ENCODE measurements at places on chromosomes 3 and 15. TPM values are rescaled to one million over a fixed set of nuclear protein-coding genes. Genes with fewer than 3 reads are reported as not detected.

GRCh38 chr15:95284492-95284891 is 1046.0 kb upstream of the NR2F2 start:
- H3K27ac ChIP-seq: peak overlapping the region; percentile 33
- peaks cover 21% of the 10 kb centered on the region for H3K4me1 ChIP-seq
- no peaks in the 10 kb centered on the region for H3K36me3 ChIP-seq
- peak overlapping the region; percentile 25 for H3K4me3 ChIP-seq
- DNase-seq: no peak

GXYLT2 gene
- not detected for total RNA-seq

DNA sequence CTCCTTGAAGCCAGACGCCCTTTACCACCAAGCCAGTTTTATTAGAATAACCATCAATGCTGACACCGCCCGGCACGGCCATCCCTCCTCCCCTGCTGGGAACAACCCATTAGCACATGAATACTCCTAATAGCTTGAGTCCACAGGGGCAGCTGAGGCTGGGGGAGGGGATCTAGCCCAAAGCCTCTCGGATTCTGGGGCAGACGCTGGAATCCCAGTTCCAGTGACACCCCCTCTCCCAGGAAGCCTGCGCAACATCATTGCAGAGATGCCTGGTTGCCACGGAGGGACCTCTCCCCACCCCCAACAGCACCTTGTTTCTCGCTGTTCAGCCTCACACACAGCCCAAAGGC is 1.2 kb upstream of the LINGO1 start:
- no peak for DNase-seq
- H3K4me3 ChIP-seq: peak overlapping the region; percentile 58
- H3K36me3 ChIP-seq: no peaks in the 10 kb centered on the region
- no peak overlapping the region for H3K27ac ChIP-seq
- no peaks in the 10 kb centered on the region for H3K4me1 ChIP-seq
- H3K27me3 ChIP-seq: peaks cover 43% of the 10 kb centered on the region

DNA sequence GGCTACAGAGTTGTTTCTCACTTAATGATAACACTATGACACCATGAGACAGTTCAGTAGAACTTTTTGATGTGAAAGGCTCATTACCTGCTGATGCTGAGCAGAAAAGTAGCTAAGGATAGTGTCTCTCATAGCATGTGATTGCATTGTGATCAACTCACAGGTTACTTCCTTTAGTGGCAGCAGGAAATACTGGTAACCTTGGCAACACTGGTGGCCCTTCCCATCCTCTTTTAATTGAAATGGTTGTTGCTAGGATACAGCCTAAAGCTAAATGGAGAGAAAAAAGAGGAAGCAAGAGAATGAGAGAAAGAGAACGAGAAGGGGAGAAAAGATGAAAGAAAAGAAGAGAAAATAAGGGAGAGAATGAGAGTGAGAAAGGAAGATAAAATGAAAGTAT is 204.7 kb upstream of the GAP43 start:
- no peak for DNase-seq
- H3K36me3 ChIP-seq: no peaks in the 10 kb centered on the region
- H3K27ac ChIP-seq: no peak overlapping the region
- no peaks in the 10 kb centered on the region for H3K27me3 ChIP-seq
- H3K4me1 ChIP-seq: no peaks in the 10 kb centered on the region

CCNB2 gene
- 41.8 TPM for total RNA-seq

DNA sequence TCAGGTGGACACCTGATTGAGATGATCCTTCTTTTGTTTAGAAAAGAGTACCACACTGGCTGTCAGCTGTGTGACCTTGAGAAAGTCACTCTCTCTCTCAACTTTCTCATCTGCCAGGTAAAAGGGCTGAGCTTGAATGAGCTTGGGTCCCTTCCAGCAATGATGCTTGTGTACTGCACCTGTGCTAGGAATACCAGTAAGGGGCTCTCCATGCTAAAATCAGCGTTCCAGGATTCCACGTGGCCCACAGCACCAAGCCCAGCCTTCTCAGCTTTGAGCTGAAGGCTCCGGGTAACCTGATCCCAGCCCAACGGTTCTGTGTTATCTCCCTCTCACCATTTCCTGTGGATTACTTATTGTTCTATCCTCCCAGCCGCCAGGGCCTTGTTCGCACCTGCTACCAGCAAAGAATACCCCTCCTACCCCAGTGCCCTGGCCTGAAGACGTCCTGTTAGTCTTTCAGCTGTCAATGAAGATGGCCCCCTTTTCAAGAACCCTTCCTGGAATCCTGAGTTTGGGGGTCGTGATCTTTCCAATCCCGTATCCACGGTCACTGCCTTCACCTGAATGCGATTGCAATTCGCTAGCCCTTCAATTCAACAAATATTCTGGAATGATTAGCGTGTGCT is 54.2 kb upstream of the CGNL1 start:
- no peak for DNase-seq
- H3K36me3 ChIP-seq: no peaks in the 10 kb centered on the region
- H3K4me3 ChIP-seq: peak overlapping the region; percentile 38

- H3K27me3 ChIP-seq: no peaks in the 10 kb centered on the region
- peaks cover 10% of the 10 kb centered on the region for H3K4me1 ChIP-seq
- no peak overlapping the region for H3K4me3 ChIP-seq
- no peak overlapping the region for H3K27ac ChIP-seq
- no peak for DNase-seq
- H3K36me3 ChIP-seq: no peaks in the 10 kb centered on the region
These were observed 44.8 kb downstream of the TMEM39A start for GRCh38 chr3:119418641-119419040.

PEX5L gene
- 1.1 TPM for total RNA-seq

- no peak overlapping the region for H3K27ac ChIP-seq
- no peaks in the 10 kb centered on the region for H3K27me3 ChIP-seq
- no peak overlapping the region for H3K4me3 ChIP-seq
- H3K4me1 ChIP-seq: no peaks in the 10 kb centered on the region
- peaks cover 6% of the 10 kb centered on the region for H3K36me3 ChIP-seq
- no peak for DNase-seq
These were observed 1056.8 kb downstream of the ROBO2 start for GRCh38 chr3:78096488-78097255.

CLDN18 gene
- total RNA-seq: not detected

TAGLN3 gene
- total RNA-seq: not detected

GRCh38 chr3:42110631-42111030 is 19.5 kb downstream of the TRAK1 start:
- H3K36me3 ChIP-seq: no peaks in the 10 kb centered on the region
- DNase-seq: no peak
- H3K27me3 ChIP-seq: no peaks in the 10 kb centered on the region
- H3K27ac ChIP-seq: no peak overlapping the region

NAA50 gene
- 97.3 TPM for total RNA-seq

- peaks cover 2% of the 10 kb centered on the region for H3K4me1 ChIP-seq
- no peak overlapping the region for H3K27ac ChIP-seq
- DNase-seq: no peak
- no peaks in the 10 kb centered on the region for H3K27me3 ChIP-seq
- no peaks in the 10 kb centered on the region for H3K36me3 ChIP-seq
These were observed 267.8 kb upstream of the FRG2C start for GRCh38 chr3:75396316-75396802.

DNA sequence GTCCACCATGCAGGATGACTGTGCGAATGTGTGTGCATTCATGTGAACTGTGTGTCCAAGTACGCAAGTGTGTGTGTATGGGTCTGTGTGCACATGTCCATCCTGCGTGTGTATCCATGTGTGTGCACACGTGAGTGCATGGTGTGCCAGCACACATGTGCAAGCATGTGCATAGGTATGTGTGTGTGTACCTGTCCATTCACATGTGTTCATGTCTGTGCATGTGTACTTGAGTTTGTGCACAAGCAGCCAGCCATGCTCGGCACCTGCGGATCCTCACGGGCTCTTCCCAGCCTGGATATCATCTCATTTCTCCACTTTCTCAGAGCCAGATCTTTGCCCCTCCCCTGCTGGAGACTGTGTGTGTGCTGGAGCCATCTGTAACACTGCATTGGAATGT is 18.7 kb upstream of the PLXNA1 start:
- H3K27ac ChIP-seq: no peak overlapping the region
- H3K36me3 ChIP-seq: no peaks in the 10 kb centered on the region
- H3K4me1 ChIP-seq: no peaks in the 10 kb centered on the region
- no peak for DNase-seq
- peaks cover 9% of the 10 kb centered on the region for H3K27me3 ChIP-seq

GRCh38 chr3:128933213-128933921 is 53.9 kb downstream of the ACAD9 start:
- H3K4me1 ChIP-seq: no peaks in the 10 kb centered on the region
- no peaks in the 10 kb centered on the region for H3K36me3 ChIP-seq
- H3K4me3 ChIP-seq: no peak overlapping the region
- peaks cover 12% of the 10 kb centered on the region for H3K27me3 ChIP-seq
- no peak for DNase-seq

DNA sequence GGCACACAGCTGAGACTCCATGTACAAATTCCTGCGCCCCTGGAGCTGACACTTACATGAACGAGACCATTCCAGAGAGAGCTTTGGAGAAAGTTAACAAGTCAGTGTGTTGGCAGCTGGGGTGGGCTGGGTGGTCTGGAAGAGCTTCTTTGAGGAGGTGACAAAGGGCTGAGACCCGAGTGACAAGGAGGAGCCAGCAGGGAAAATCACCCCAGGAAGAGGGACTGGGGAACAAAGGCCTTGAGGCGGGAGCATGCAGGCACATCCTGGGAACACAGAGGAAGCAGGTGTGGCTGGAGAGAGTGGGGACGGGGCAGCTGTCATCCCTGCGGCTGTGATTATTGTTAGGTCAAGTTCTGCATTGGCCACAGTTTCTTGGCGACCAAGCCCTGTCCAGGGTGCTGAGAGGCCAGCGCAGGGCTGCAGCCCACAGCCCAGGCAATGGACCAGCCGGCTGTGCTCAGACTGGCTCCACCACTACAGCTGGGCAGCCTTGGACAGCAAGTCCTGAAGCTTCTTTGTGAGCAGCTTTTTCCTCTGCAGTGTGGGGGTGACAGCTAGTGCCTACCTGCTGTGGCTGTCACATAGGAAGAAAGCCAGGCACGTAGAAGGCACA is 34.2 kb upstream of the PRR23E start:
- no peaks in the 10 kb centered on the region for H3K27me3 ChIP-seq
- H3K4me1 ChIP-seq: no peaks in the 10 kb centered on the region
- H3K27ac ChIP-seq: no peak overlapping the region
- no peak for DNase-seq
- no peaks in the 10 kb centered on the region for H3K36me3 ChIP-seq

DNA sequence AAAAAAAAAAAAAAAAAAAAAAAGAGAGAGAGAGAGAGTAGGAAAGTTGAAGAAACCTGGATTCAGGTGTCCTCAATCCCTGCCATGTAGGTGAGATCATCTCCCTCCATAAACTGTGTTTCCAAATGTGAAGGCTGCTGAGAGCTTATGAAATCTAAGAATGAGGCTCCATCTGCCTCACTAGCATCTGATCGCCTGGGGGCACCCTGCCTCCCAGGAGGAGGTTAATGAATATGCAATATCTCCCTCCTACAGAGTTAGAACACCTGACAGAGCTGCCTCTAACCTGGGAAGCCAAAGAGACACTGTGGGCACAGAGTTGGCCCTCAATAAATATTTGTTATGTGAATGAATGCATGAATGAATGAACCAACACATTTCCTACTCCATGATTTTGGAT is 23.8 kb upstream of the ZNF148 start:
- no peak overlapping the region for H3K27ac ChIP-seq
- H3K4me1 ChIP-seq: no peaks in the 10 kb centered on the region
- H3K4me3 ChIP-seq: no peak overlapping the region

KCNH8 gene
- total RNA-seq: not detected

CAPN3 gene
- total RNA-seq: 5.8 TPM

CLDN16 gene
- not detected for total RNA-seq

- no peak overlapping the region for H3K4me3 ChIP-seq
- H3K36me3 ChIP-seq: no peaks in the 10 kb centered on the region
- no peak overlapping the region for H3K27ac ChIP-seq
- peaks cover 14% of the 10 kb centered on the region for H3K27me3 ChIP-seq
- H3K4me1 ChIP-seq: no peaks in the 10 kb centered on the region
- DNase-seq: no peak
These were observed 30.1 kb upstream of the ARL8B start for GRCh38 chr3:5092018-5092417.

CEP70 gene
- total RNA-seq: 9.9 TPM

DNA sequence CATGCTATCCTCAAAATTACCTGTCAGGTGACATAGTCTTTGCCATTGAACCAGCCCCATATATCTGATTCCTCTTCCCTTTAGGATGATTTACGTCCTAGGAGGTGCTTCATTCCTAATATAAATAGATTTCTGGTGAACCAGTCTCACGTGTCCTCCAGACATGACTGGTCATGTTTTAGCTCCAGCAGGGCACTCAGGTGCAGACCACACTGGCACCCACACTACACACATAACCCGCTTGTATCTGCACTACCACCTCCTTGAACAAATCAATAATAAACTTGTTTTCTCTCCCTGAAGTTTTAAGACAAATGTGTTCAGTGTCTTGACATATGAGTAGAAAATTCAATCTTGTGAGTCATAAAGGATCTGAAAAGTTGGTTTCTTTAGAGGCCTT is 155.5 kb downstream of the GOLIM4 start:
- H3K27ac ChIP-seq: no peak overlapping the region
- no peaks in the 10 kb centered on the region for H3K4me1 ChIP-seq
- no peak overlapping the region for H3K4me3 ChIP-seq
- DNase-seq: no peak

VWA5B2 gene
- not detected for total RNA-seq

THRB gene
- 0.22 TPM for total RNA-seq

FBXW12 gene
- total RNA-seq: not detected

DNA sequence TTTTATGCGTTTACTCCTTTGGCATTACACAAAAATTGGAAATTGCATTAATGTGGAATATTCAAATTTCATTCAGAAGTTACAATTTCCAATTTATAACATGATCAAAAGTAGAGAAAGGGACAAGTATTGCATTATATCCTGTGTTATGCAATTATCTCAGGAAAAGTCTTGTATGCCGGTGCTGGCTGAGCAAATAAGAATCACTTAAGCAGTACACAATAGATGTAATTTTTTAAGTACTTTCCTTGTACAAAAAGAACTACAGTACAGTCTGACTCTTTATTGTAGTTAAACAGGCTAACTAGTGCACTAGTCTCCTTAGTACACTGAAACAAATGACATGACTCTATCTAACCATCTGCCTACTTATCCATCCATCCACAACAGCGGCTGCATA is 493.2 kb upstream of the KCNMB2 start:
- no peak for DNase-seq
- H3K27ac ChIP-seq: no peak overlapping the region

DNA sequence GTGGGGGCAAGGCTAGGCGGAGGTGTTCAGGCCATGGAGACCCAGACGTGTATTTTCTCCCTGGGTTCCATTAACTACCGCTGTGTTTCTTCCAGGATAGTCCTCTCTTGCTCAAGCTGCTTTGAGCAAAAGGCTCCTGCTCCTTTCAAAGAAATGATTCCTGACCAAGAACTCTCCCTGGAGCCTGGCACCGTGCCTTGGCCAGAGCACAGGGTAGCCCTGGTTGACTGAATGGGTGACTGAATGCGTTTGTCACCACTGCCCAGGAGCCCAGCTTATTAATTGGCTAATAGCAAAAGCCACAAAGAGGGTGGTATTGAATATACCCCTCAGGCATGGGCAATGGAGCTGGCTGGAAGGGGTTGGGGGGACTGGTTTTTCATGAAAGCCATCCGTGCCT is 13.9 kb downstream of the RASGRF1 start:
- H3K4me3 ChIP-seq: no peak overlapping the region
- H3K36me3 ChIP-seq: no peaks in the 10 kb centered on the region
- H3K27me3 ChIP-seq: peaks cover 6% of the 10 kb centered on the region
- no peak overlapping the region for H3K27ac ChIP-seq
- no peak for DNase-seq
